Activated T-helper 9 cell treated with anti-CD3 and anti-CD28 coated beads, Interleukin-2, amount 50 U/mL, for 16 hours (primary cell): ENCODE measurements at places on chromosomes 4 and X.
A peak's percentile ranks its signal among the peaks of the same experiment; 100 is the strongest.

DNA sequence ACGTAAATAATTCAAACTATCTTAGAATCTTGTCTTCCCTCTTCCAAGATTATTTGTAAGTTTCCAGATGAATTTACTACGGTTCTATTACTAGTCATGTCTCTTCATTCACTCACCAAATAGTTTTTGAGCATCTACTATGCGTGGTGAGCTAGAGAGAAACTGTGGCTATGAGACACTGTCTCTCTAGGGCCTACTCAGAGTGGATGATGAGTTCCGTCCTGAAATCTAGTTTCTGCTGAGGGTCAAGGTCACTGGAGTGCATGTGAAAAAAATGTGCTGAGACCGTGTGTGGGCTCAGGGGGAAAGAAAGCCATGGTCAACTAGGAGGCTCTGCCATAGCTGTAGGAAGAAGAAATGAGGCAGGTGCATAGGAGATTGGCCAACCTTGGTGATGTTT is 320.2 kb upstream of the GATB start:
- DNase-seq: no peak

DNA sequence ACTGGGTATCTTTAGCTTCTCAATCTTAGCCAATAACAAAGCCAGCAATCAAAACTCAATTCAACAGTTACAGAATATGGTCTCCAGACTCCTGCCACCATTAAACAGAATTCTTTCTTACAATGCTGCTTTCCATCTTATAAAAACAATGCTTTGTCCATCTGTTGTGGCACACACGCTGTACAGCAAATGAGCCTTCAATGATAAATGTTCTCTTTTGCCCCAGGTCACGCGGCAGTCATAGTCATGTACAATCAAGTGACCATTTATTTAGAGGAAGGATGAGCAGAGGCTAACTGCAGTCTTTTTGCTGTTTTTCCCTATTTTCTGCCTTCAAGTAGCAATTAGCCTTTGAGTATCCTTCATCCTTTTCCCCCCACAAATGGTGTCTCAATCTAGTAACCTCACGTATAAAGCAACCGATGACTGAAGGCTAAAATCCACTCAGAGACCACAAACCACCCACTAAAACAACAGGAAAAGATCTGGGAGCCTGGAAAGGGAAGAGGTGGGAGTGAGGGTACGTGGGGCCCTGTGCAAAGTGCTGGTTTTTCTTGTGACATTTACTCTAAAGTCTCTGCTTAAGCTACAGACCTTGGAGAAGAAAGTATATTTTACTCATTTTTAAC is 24.4 kb downstream of the TRIM2 start:
- DNase-seq: no peak

- DNase-seq: no peak
Observed at GRCh38 chr4:11739992-11740391, 311.3 kb upstream of the HS3ST1 start.

DNA sequence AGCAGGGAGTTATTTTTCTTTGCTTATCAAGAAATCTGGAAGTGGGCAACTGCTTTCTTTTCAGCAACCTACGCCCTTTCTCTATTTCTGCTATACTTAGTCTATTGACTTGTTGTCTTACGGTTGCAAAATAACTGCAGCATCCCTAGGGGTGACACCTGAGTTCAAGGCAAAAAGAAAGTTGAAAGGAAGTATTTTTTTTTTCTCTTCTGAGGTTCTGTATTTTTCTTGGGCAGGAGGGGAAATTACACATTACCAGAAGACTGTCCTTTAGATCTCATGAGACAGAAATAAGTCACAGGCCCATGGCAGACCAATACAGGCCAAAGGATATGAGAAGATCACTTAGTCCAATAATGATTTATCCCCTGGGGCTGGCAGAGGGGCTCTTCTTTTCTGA is 204.7 kb upstream of the CASK start:
- DNase-seq: no peak

DNA sequence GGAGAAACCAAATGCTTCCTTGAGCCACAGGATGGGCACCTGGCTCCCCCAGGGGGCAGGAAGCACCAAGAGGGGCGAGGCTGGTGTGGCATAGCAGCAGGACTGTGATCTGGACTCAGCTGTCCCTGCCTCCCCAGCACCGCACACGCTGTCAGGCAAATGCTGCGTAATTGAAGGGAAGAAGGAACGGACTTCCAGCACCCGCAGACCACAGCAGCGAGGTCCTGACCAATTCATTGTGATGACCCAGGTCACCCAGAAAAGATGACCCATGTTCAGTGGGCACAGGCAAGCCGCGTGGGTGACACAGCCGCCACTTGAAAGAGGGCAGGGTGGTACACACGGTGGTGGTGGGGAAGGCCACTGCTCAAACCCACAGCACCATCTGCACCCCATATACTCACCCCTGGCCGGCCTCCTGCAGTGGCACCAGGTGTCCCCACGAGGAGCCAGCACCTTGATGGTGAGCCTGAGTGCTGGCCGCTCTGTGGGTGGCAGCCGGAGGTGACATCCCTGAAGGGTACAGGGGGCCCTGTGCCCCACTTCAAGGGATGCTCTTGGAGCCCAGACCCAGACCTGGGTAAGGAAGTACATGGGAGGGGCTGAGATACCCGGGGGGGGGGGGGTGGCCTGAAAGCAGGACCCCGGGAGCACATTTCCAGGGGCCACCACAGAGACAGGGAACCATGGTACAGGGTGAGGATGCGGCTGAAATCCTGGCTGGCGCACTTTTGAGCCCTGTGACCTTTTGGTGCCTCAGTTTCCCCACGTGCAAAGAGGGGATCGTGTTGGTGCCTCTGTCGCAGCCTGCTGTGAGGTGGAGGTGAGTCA is 11.5 kb downstream of the NAT8L start:
- no peak for DNase-seq

GRCh38 chr4:184440595-184441358 is 33.6 kb downstream of the IRF2 start:
- DNase-seq: no peak

GRCh38 chrX:1274786-1275185 is 6.2 kb downstream of the CSF2RA start:
- DNase-seq: no peak

- DNase-seq: no peak
Observed at GRCh38 chrX:103846386-103846785, 14.3 kb upstream of the RAB9B start.

DNA sequence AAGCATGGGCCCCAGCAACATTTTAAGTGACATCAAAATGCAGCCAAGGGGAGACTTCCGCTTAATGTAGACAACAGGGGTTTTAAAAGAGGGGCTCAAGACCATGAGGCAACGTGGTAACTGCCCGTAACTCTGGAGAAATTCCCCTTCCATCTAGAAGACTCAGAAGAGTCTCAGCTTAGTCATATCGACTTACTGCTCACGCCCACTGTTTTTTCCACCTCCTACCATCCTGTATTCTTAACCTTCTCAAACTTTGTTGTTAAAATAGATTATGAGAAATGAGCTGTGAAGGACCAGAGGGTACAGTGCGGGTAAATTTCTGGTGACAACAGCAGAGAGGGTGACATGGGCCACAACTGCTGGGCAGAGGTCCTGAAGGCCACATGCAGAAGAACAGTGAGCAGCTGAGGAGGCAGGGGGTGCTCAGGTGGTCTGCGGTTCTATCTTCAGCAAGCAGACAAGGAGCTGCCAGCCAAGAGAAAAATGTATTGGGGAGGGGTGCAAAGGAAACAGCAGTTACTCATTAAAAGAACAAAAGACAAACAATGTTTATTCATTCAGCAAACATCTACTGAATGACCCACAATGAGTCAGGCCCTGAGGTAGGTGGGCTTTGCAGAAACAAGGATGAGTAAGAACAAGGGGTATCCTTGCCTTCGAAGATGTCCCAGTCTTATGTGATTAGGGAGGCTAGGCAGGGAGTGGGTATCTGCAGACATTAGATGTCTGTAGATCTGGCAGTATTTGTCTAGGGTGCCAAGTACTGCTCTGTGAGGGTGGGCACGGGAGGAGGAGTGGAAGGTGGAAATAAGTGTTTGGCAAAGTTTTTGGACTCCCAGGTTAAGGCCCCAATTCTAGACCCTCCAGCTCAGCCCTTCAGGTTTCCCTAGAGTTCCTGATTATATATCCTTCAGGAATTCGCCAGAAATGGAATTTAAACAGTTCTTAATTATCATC is 175.3 kb downstream of the TSPAN5 start:
- DNase-seq: peak; percentile 10

- no peak for DNase-seq
Observed at GRCh38 chr4:48787056-48787455, 7.0 kb upstream of the FRYL start.

GRCh38 chr4:4659871-4660651 is 118.2 kb upstream of the STX18 start:
- DNase-seq: no peak

GRCh38 chrX:16528620-16529019 is 121.3 kb upstream of the S100G start:
- peak; percentile 3 for DNase-seq

DNA sequence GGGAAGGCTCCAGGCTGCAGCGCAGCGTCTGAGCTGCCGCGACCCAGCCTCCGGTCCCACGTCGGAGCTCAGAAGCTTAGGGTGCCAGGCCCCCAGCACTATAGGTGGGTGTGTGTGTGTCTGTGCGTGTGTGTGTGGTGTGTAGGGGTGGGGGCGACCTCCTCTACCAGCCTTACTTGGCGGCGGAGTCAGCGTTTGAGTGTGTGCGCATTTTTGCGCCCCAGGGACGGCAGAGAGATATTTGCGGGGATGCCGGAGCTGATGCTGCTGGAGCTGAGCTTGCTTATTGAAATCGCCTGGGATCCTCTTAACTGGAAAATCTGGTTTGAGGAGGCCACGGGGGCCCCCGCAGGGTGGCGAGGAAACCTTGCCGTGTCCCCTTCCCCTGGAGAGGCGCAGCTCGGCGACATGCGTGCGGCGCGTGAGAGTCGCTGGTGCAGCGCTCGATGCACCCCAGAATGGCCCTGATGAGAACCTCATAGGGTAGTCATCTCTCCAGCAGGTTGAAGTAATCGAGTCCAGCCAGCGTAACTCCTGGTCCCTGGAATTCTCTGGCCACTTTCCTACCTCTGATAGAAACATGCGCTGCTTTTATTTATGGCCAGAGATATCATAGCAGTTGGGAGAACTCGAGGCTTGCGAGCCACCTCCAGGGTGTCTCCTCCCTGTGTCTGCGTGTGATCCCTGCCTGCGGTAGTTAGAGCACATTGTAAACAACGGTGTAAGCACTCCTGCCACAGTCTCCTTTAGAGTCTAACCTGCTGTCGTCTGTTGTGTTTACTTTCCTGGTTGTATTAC is 2.7 kb downstream of the ADGRL3 start:
- no peak for DNase-seq
